Activated CD8-positive, alpha-beta memory T cell treated with anti-CD3 and anti-CD28 coated beads for 4 hours (primary cell): ENCODE measurements at places on chromosomes 13 and 19.

DNA sequence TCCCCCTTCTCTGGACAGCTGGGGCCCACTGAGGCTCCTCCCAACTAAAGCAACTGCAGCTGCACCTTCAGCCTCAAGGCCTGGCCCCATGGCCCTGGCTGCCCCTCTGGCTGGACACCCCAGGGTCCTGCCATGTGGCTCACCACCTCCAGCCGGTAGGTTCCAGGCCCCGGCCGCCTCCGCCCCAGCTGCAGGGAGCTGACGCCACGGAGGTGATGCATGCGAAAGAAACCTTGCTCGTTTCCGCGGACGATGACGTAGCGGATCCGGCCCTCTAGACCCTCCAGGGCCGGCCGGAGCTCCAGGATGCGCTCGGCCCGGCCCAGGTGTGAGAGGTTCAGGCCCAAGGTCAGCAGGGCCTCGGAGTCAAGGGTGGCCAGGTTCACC, 13.3 kb downstream of the CCL25 start:
- DNase-seq: no peak

DNA sequence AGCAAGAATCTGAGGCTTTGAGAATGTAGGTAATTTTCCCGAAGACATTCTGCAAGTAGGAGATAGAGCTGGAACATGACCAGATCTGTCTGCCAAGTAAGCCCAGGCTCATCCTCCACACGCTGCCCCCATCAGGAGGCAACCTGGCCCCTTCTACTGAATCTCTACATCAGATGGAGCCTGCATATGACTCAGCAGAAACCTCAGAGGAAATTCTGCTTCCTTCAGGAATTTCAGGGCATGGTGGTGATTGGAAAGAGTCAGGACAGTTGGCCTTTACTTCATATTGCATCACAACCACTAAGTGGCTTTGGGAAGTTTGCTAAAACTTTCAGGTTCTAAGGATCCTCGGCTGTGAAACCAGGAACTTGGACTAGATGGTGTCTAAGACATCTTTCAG, 85.2 kb downstream of the LRRC63 start:
- no peak for DNase-seq

DNA sequence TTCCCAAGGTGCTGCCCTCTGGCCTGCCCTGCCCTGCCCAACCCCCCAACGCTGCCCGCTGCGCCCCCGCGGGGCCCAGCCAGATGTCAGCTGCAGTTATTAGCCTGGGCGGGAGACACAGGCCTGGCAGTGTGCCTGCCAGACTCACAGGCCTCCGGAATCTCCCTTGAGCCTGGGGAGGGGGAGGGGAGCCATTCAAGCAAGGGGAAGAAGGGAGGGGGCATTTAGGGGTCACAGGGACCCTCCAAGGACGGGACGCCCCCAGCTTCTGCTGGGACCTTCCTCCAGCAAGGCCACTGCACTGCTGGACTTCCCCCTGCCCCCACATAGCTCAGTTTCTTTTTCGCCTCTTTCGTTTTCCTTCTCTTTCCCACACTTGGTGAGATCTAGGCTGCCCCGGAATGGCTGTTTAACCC, 2.6 kb upstream of the JUNB start:
- no peak for DNase-seq

DNA sequence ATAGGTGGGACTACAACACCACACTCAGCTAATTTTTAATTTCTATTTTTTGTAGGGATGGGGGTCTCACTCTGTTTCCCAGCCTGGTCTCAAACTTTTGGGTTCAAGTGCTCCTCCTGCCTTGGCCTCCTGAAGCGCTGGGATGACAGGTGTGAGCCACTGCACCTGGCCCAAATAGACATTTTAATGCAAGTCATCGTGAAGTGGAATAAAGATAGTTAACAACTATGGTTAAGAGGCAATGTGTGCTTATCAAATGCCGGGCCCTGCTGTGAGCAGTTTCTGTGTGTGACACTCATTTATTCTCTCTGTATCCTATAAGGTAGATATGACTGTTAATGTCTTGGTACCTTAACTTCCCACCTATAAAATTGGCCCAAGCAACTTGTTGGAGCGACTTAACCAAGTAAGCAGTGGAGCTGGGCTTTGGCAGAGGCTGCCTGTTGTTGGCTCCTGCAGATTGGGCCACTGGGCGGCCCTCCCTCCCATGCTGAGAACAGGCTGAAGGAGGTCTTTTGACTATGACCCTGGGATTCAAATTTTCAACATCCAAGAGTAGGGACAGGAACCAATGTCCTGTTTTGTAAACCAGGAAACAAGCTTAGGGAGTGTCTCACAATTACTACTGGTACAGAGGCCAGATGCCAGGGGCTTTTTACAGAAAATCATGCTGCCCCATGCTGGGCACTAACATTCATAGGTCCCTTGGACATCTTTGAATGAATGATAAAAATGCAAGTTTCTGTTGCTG, 450.7 kb downstream of the TSHZ3 start:
- DNase-seq: no peak

- peak; percentile 33 for DNase-seq
These were observed at the start of gene ETV2 for GRCh38 chr19:35641515-35642151. ETV2 (plus strand) TSS chr19:35641745; CDS start chr19:35642461, 716 bp downstream.

- no peak for DNase-seq
These were observed 32.5 kb downstream of the FGF14 start for GRCh38 chr13:102369302-102369701.

GRCh38 chr13:36959456-36960116, 39.5 kb upstream of the SMAD9 start:
- no peak for DNase-seq

- no peak for DNase-seq
These were observed 25.1 kb downstream of the BICRA start for GRCh38 chr19:47633996-47634395.

DNA sequence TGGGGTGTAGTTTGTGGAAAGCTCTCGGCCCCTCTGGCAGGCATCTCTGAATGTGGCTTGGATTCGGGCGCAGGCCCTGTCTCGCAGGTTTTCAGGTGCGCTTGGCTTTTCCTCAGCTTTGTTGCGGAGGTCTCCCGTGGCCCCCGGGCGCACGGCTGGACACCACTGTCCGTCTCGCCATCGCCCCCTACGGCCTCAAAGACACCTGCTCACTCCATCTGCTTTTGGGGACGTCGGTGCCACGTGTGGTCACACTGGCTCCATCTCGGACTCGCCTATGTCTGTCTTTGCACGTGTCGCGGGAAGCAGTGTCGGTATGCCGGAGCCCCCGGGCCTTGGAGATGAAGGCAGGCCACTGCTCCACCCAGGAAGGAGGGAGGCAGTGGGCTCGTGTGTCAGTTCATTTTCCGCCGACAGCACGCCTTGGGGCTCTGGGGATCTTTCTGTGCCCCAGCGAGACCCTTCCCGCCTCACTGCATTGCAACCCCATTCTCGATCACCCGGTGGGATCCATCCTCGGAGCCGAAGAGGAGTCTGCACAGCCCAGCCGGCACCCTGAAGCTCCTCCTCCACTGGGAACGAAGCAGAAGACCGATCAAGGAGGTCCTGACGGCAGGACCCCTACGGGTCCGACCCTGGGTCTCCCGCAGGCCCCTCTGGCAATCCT, 42.1 kb downstream of the ZNF146 start:
- no peak for DNase-seq

GRCh38 chr19:49513746-49514118, 1.3 kb downstream of the FCGRT start:
- DNase-seq: no peak
